ENCODE measurements at places on chromosomes 5 and 9. TPM values are rescaled to one million over a fixed set of nuclear protein-coding genes. Genes with fewer than 3 reads are reported as not detected.

Gene SOX30
- not detected for total RNA-seq

Gene RANBP3L
- total RNA-seq, result 4.5 TPM

Gene ENHO
- not detected for total RNA-seq

Gene RORB
- 1.2 TPM for total RNA-seq

Gene TNC
- total RNA-seq, result 1,047 TPM

Gene COL27A1
- total RNA-seq, result 36.9 TPM

Gene HMCN2
- 14.8 TPM for total RNA-seq

Gene RANBP6
- 14.0 TPM for total RNA-seq

Gene PCDHA13
- total RNA-seq, result 0.16 TPM

Gene ZNF618
- total RNA-seq, result 17.3 TPM

Gene ANKRD31
- 0.16 TPM for total RNA-seq

Gene LHX6
- 13.8 TPM for total RNA-seq

Gene UBTD2
- total RNA-seq, result 21.1 TPM

Gene GPR150
- total RNA-seq, result not detected

Gene RASEF
- total RNA-seq, result 0.06 TPM

Gene ACOT12
- 0.45 TPM for total RNA-seq

Gene SNCAIP
- total RNA-seq, result 14.7 TPM

Gene MEGF9
- 21.5 TPM for total RNA-seq

Gene CEL
- 3.6 TPM for total RNA-seq

Gene ACSL6
- total RNA-seq, result 2.3 TPM

Gene SLC6A18
- not detected for total RNA-seq

Gene NUTM2F
- total RNA-seq, result not detected

Gene BARHL1
- total RNA-seq, result not detected

Gene CTSV
- not detected for total RNA-seq

Gene SLC36A3
- not detected for total RNA-seq

Gene BAG1
- total RNA-seq, result 60.4 TPM

Gene CCDC183
- total RNA-seq, result 0.45 TPM
